ENCODE measurements at places on chromosomes 5 and 9. TPM values are rescaled to one million over a fixed set of nuclear protein-coding genes. Genes with fewer than 3 reads are reported as not detected.

CAPSL gene
- not detected for total RNA-seq

OR1J2 gene
- total RNA-seq = not detected

OMD gene
- total RNA-seq = not detected

CCDC152 gene
- total RNA-seq = 9.6 TPM

ECPAS gene
- total RNA-seq = 114 TPM

HOMER1 gene
- total RNA-seq = 4.6 TPM

FGF10 gene
- total RNA-seq = not detected
